ENCODE measurements at places on chromosomes 2 and 18. TPM values are rescaled to one million over a fixed set of nuclear protein-coding genes. Genes with fewer than 3 reads are reported as not detected.
A peak's percentile ranks its signal among the peaks of the same experiment; 100 is the strongest.

PCARE gene
- total RNA-seq, result not detected

AAMP gene
- total RNA-seq, result 150 TPM

ICOS gene
- total RNA-seq, result 0.59 TPM

ANO7 gene
- total RNA-seq, result not detected

PNKD gene
- total RNA-seq, result 48.3 TPM

GAL3ST2 gene
- not detected for total RNA-seq

HOXD1 gene
- 0.15 TPM for total RNA-seq

QPCT gene
- 5.2 TPM for total RNA-seq

UGT1A4 gene
- total RNA-seq, result not detected

STPG4 gene
- 0.32 TPM for total RNA-seq

TTN gene
- total RNA-seq, result 23.4 TPM

GRCh38 chr2:135744760-135745314 is 3.2 kb downstream of the UBXN4 start:
- H3K36me3 ChIP-seq, result no peaks in the 10 kb centered on the region
- no peak for DNase-seq
- no peaks in the 10 kb centered on the region for H3K4me1 ChIP-seq
- no peak overlapping the region for H3K27ac ChIP-seq
- no peaks in the 10 kb centered on the region for H3K27me3 ChIP-seq

GRCh38 chr2:168211664-168212163 is 35.7 kb downstream of the STK39 start:
- H3K4me3 ChIP-seq, result no peak overlapping the region
- DNase-seq, result no peak
- no peaks in the 10 kb centered on the region for H3K27me3 ChIP-seq
- no peaks in the 10 kb centered on the region for H3K4me1 ChIP-seq
- peak overlapping the region; percentile 16 for H3K27ac ChIP-seq

DNA sequence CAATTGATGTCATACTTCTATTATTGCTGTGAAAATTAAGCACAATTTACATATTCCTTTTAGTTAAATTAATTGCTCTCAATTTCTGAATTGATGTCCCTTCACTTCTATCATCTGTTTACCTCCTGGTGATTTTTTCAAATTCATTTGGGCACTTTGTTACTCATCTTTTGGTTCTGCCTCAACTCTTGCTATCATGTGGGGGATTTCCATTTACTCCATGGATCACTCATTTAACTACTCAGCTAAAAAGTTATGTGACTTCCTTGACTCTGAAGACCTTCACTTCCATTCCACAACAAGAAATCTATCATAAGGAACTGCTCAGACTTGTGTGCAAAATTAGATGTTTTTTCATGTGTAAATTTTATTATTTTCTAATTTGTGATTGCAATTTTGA is 126.2 kb downstream of the EHBP1 start:
- H3K4me1 ChIP-seq, result no peaks in the 10 kb centered on the region
- DNase-seq, result no peak
- H3K27me3 ChIP-seq, result no peaks in the 10 kb centered on the region
- H3K27ac ChIP-seq, result no peak overlapping the region

- no peak overlapping the region for H3K4me3 ChIP-seq
- peak overlapping the region; percentile 18 for H3K27ac ChIP-seq
- H3K27me3 ChIP-seq, result no peaks in the 10 kb centered on the region
- DNase-seq, result no peak
These were observed 317.6 kb upstream of the NCKAP5 start for GRCh38 chr2:133885847-133886246.

DNA sequence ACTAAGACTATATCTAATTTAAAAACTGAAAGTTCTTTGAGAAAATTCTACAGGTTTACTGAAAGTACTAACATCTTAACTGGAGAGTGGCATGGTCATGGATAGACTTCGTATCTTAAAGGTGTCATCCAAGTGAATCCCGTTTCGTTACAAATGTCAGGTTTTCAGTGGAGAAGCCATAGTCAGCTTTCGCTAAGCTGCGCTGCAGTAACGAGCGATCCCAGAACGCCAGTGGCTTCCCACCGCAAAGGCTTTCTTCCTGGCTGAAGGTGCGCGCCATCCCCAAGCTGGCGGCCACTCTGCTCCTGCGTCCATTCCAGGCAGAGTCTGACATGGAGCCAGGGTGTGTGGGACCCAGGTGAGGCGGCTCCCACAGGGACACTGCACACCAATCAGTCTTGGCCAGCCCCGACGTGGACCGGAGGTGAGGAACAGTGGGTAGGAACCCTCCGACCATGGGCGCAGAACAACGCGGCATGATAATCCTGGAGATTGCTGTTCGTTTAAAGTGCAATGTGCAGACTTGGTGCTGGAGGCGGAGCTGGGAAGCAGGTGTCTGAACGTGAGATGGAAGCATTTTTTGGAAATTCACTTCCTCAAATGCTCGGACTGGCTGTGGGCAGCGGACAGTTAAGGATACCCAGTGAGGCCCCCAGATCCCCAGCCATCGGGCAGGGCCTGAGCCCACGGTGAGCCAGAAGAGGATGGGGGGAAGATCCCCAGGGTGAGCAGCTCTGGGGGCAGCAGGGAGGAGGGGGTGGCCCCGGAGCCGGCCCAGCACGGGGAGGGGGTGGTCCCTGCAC is 27.8 kb upstream of the KCNG2 start:
- H3K27ac ChIP-seq, result no peak overlapping the region
- H3K4me3 ChIP-seq, result no peak overlapping the region
- no peaks in the 10 kb centered on the region for H3K4me1 ChIP-seq
- DNase-seq, result no peak
- peaks cover 31% of the 10 kb centered on the region for H3K27me3 ChIP-seq

DNA sequence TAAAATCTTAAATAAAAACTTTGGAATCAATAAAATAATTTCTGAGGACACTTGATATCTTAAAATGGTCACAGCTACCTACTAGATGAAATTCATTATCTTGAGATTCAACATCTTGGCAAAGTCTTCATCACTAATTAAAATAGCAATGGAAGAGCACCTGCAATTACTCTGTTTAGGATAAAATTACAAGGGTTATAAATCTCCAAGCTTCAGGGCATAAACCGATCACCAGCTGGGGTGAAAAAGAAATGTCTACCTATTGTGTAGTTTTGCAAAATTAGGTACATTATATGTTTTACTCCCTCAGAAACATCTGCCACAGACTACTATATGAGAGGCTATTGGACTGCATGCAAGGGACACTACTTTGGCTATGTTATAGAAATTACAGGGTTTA is 327.1 kb downstream of the CCDC178 start:
- no peak for DNase-seq
- H3K4me1 ChIP-seq, result no peaks in the 10 kb centered on the region
- H3K36me3 ChIP-seq, result no peaks in the 10 kb centered on the region
- H3K27ac ChIP-seq, result no peak overlapping the region
- no peaks in the 10 kb centered on the region for H3K27me3 ChIP-seq

- no peaks in the 10 kb centered on the region for H3K27me3 ChIP-seq
- no peak overlapping the region for H3K27ac ChIP-seq
- H3K4me1 ChIP-seq, result peaks cover 12% of the 10 kb centered on the region
- H3K36me3 ChIP-seq, result no peaks in the 10 kb centered on the region
- DNase-seq, result no peak
These were observed 119.3 kb downstream of the SPTBN1 start for GRCh38 chr2:54575379-54575888.

- H3K36me3 ChIP-seq, result no peaks in the 10 kb centered on the region
- H3K4me3 ChIP-seq, result no peak overlapping the region
- DNase-seq, result no peak
- no peaks in the 10 kb centered on the region for H3K4me1 ChIP-seq
These were observed 72.2 kb downstream of the PMAIP1 start for GRCh38 chr18:59971871-59972428.

GRCh38 chr2:96140941-96141623 is 2.8 kb upstream of the ASTL start:
- no peaks in the 10 kb centered on the region for H3K27me3 ChIP-seq
- H3K27ac ChIP-seq, result no peak overlapping the region
- no peak overlapping the region for H3K4me3 ChIP-seq
- DNase-seq, result no peak
- no peaks in the 10 kb centered on the region for H3K36me3 ChIP-seq

- no peaks in the 10 kb centered on the region for H3K4me1 ChIP-seq
- no peaks in the 10 kb centered on the region for H3K27me3 ChIP-seq
- H3K4me3 ChIP-seq, result no peak overlapping the region
- DNase-seq, result no peak
- H3K36me3 ChIP-seq, result no peaks in the 10 kb centered on the region
These were observed 121.8 kb downstream of the NXPH2 start for GRCh38 chr2:138658187-138658894.

DNA sequence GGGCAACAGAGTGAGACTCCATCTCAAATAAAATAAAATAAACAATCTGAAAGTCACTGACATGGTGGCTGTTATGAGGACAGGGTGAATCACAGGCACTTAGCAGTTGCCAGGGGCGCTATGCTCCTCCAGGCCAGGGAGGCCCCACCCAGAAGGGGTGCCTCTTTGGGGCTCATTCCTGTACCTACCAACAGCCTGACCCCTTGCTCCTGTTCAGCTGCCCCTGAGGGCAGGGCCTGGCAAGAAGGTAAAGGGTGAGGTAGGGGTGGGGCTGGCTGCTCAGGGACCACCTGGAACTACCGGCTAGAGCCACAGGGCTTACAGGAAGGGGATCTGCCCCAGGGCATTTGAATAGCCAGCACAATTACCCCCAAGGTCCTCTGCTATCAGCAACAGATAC is 60.3 kb downstream of the INPP5D start:
- H3K36me3 ChIP-seq, result no peaks in the 10 kb centered on the region
- no peaks in the 10 kb centered on the region for H3K4me1 ChIP-seq

DNA sequence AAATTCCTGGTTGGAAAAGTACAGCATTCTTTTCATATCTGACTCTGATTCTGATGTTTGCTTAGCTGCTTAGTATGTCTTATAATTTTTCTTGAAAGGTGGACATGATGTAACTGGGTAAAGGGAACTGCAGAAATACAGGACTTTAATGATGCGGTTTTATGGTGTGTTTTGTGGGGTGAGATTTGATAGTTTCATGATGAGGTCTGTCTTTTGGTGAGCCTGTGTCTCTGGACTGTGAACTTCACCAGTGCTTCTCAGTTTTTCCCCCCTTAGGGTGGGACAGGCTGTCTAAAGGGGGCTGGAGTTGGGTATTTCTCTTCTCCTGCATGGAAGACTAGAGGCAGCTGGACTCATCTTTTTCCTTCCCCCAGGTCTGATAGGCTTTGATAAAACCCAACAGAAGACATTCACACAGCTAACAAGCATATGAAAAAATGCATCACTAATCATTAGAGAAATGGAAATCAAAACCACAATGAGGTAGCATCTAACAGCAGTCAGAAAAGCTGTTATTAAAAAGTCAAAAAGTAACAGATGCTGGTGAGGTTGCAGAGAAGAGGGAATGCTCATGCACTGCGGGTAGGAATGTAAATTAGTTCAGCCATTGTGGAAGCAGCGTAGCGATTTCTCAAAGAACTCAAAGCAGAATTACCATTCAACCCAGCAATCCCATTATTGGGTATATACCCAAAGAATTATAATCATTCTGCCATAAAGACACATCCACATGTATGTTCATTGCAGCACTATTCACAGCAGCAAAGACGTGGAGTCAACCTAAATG is 77.6 kb downstream of the EPC2 start:
- H3K36me3 ChIP-seq, result no peaks in the 10 kb centered on the region
- no peak overlapping the region for H3K27ac ChIP-seq
- H3K4me1 ChIP-seq, result no peaks in the 10 kb centered on the region
- H3K4me3 ChIP-seq, result no peak overlapping the region
- no peaks in the 10 kb centered on the region for H3K27me3 ChIP-seq
- no peak for DNase-seq

- no peaks in the 10 kb centered on the region for H3K36me3 ChIP-seq
- no peaks in the 10 kb centered on the region for H3K27me3 ChIP-seq
- H3K4me3 ChIP-seq, result no peak overlapping the region
- H3K4me1 ChIP-seq, result no peaks in the 10 kb centered on the region
These were observed 104.7 kb upstream of the CD302 start for GRCh38 chr2:159902722-159903121.

- H3K36me3 ChIP-seq, result no peaks in the 10 kb centered on the region
- no peaks in the 10 kb centered on the region for H3K4me1 ChIP-seq
- no peak for DNase-seq
- H3K27me3 ChIP-seq, result no peaks in the 10 kb centered on the region
- H3K27ac ChIP-seq, result no peak overlapping the region
These were observed 17.8 kb downstream of the RFTN2 start for GRCh38 chr2:197657562-197657961.

- H3K4me3 ChIP-seq, result no peak overlapping the region
- H3K27ac ChIP-seq, result peak overlapping the region; percentile 61
- H3K4me1 ChIP-seq, result peaks cover under 1% of the 10 kb centered on the region
- H3K36me3 ChIP-seq, result no peaks in the 10 kb centered on the region
- DNase-seq, result no peak
- no peaks in the 10 kb centered on the region for H3K27me3 ChIP-seq
These were observed 116.2 kb downstream of the TANC1 start for GRCh38 chr2:159084384-159085370.

GRCh38 chr2:96485751-96486651 is 19.2 kb downstream of the NEURL3 start:
- peak overlapping the region; percentile 92 for H3K27ac ChIP-seq
- H3K27me3 ChIP-seq, result no peaks in the 10 kb centered on the region
- no peaks in the 10 kb centered on the region for H3K4me1 ChIP-seq
- H3K4me3 ChIP-seq, result peak overlapping the region; percentile 73

- H3K4me1 ChIP-seq, result no peaks in the 10 kb centered on the region
- H3K27ac ChIP-seq, result peak overlapping the region; percentile 23
- H3K36me3 ChIP-seq, result no peaks in the 10 kb centered on the region
These were observed 43.2 kb upstream of the MRPL33 start for GRCh38 chr2:27728081-27728858.

DNA sequence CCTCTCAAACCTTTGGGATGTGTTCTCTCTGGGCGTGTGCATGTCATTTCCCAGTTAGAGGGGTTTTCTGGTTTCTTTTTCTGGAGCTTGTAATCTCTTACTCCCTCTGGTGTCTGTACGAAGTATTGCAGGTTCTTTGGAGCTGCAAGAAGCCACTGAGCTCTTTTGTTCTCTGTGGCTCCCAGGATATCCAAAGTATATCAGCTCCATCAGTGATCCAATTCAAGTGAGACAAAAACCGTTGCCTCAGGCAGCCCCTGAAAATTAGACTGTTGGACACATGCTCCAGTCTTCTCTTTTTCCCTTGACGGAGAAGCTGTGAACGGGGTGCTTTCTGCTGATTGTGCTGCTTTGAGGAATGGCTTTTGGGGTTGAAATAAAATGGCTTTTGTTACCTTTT is 59.0 kb upstream of the LDLRAD4 start:
- H3K27me3 ChIP-seq, result no peaks in the 10 kb centered on the region
- H3K4me3 ChIP-seq, result no peak overlapping the region
- no peaks in the 10 kb centered on the region for H3K36me3 ChIP-seq
- no peak for DNase-seq
- H3K4me1 ChIP-seq, result no peaks in the 10 kb centered on the region

- no peak overlapping the region for H3K27ac ChIP-seq
- no peaks in the 10 kb centered on the region for H3K4me1 ChIP-seq
- no peak overlapping the region for H3K4me3 ChIP-seq
- no peak for DNase-seq
- no peaks in the 10 kb centered on the region for H3K36me3 ChIP-seq
- H3K27me3 ChIP-seq, result no peaks in the 10 kb centered on the region
These were observed 213.8 kb downstream of the AFF3 start for GRCh38 chr2:99928470-99929053.

- H3K27me3 ChIP-seq, result no peaks in the 10 kb centered on the region
- no peak overlapping the region for H3K4me3 ChIP-seq
- DNase-seq, result no peak
These were observed 151.1 kb upstream of the HNMT start for GRCh38 chr2:137813176-137813575.

GRCh38 chr2:233853883-233854240 is 473 bp downstream of the HJURP start:
- no peak for DNase-seq
- H3K4me1 ChIP-seq, result no peaks in the 10 kb centered on the region
- no peaks in the 10 kb centered on the region for H3K36me3 ChIP-seq
- no peak overlapping the region for H3K27ac ChIP-seq
